ENCODE measurements at places on chromosomes 12 and 14. TPM values are rescaled to one million over a fixed set of nuclear protein-coding genes. Genes with fewer than 3 reads are reported as not detected.

The LRRC23 gene
- 48.7 TPM for total RNA-seq

DNA sequence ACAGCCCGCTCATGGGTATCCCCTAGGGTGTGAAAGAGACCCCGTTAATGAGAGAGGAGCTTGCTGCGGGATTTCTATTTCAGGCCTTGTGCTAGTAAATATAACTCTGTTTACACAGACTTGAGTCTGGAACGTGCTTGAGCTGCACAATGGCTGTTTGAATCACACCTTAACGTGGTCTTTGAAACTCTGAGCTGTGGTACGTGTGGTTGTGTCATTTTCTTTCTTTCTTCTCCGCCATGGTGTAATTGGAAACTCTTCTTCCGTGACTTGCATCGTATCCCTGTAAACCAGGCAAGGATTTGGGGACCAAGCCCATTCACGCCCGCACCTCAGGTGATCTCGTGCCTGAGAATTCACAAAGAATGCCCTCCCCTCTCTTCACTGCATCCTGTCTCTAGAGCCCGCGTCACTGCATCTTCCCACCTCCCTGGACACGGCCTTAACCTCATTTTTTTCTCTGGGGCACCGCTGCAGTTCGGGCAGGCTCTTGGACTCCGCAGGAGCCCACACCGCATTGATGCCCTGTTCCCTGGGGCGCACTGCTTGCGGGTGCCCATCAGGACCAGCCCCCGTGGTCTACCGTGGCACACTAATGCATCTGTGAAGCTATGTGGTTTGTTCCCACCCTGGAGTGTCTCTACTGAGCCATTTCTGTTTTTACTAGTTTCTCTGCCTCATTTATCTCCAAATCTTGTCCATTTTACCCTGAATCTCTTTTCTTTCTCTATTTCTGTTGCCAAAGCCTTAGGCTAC lies 78.4 kb upstream of the PARP11 start:
- DNase-seq: no peak

DNA sequence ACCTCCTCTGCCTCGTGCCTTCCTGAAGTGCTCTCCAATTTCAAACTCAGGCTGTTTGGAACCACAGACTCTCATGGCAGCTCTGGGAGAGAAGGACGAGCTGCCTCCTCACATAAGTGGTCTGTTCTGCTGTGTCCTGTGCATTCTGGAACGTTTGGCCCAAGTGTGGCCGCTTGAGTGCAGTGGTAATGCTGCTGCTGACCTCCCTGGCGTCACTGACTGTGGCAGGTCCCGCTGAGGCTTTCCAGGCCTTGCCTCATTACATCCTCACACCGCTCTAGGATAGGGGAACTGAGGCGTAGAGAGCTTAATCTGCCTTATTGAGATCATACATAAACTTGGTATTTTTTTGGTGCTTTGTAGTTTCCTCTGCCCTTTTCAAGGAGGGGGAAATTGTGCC lies 14.2 kb downstream of the CCDC92 start:
- DNase-seq: no peak

- DNase-seq: no peak
These were observed 95.5 kb upstream of the KRR1 start for GRCh38 chr12:75606956-75607355.

- no peak for DNase-seq
These were observed 90.4 kb downstream of the IRF2BPL start for GRCh38 chr14:76938092-76938500.

- no peak for DNase-seq
These were observed 133.2 kb downstream of the RAD51B start for GRCh38 chr14:67952786-67953185.

The ARHGAP9 gene
- 40.0 TPM for total RNA-seq

- DNase-seq: no peak
These were observed 45.6 kb downstream of the SPTLC2 start for GRCh38 chr14:77570706-77571268.

The SMIM41 gene
- total RNA-seq: 6.5 TPM

DNA sequence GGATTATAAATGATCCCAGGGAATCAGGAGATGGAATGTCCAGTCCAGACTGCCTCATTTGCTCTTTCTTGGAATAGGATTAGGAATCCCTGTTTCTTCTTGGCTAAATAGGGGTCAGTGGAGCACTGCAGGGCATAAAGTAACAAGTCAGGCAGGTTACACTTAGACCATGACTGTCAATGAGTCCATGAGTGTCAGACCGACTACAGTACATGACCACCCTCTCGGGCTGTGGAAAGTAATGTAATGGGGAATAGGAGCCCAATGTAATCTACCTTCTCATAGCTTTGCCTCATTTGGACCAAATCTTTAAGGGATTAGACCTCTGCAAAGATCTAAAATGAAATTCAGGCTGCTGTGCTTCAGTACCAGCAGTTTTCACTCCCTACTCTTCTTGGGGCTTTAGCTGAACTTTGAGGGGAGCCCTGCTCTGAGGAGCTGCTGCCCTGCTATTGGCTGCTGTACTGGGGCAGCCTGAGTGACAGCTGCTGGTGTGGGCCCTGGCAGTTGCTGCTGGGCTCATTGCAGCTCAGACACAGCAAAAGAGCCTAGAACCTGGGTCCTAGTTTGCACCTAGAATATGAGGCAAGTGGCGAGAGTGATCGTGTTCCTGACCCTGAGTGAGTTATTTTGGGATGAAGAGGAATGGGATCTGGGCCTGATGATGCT lies 62.2 kb upstream of the OR4E1 start:
- no peak for DNase-seq

DNA sequence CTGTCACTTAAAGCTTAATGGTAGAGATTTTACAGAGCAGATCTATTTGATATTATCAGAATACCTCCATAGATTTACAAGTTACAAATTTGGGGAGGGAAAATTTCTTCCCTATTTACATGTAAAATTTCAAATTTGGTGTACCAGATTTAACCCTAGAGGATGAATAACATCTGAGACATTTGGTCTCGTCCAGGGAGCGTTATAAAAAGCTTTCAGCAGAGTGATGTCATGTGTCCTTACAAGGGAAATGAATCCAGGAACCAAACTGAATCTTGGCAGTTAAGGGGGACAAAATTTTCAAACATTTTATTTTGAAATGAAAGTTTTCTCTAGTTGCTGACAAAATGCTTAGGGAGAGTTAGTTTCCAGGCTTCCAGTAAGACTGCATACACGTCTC lies 4.5 kb upstream of the CDK17 start:
- no peak for DNase-seq

GRCh38 chr14:34013721-34014060 lies 62.8 kb upstream of the EGLN3 start:
- DNase-seq: no peak
